ENCODE measurements at places on chromosomes 16 and 17.

DNA sequence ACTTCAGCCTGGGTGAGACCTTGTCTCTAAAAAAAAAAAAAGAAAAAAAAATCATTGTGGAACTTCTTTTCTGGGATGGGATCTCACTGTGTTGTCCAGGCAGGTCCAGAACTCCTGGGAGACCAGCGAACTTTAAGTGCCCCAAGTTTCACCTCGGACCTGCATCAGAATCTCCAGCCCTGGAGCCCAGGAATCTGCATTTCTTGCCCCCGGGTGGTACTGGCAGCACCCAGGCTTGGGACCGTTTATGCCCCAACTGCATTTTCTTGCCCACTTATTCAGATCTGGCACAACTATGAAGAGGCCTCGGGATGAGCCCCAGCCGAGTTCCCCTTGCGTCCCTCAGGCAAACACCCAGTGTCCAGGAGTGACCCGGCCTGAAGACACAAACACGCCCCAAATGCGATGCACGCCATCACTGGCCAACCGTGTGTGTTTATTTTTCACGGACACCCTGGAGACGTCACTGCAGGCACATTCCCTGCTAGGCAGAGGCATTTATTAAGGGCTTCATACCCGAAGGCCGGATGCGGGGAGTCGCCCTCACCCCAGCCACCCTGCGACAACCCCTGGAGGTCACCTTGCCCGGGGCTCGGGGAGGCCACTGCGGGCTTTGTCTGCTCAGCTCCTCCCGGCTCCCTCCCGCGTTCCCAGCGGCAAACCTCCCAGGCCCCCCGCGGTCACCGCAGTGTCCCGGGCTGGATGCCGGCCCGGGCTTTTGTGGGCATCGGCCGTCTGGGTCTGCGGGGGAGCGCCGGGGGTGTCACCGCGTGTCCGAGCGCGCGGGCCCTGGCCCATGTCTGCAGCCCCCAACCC, 684 bp upstream of the SPIRE2 start:
- no peak for DNase-seq

DNA sequence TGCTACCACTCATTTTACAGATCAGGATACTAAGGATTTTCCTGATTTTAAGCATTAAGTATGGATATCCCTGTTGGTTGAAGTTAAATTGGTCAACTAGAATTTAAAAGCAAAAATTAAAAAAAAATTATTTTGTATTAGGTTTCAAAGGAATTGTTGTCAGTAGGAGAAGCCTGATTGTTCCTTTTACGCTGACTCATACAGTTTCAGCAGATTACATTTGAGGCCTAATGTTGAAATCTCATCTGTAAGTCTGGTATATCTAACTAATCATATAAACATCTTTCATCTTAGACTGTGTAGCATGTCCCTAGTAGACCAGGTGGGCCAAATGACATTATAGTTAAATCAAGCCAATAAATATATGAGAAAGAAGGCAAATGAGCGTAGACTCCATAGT, 83.5 kb downstream of the FTO start:
- DNase-seq = no peak

DNA sequence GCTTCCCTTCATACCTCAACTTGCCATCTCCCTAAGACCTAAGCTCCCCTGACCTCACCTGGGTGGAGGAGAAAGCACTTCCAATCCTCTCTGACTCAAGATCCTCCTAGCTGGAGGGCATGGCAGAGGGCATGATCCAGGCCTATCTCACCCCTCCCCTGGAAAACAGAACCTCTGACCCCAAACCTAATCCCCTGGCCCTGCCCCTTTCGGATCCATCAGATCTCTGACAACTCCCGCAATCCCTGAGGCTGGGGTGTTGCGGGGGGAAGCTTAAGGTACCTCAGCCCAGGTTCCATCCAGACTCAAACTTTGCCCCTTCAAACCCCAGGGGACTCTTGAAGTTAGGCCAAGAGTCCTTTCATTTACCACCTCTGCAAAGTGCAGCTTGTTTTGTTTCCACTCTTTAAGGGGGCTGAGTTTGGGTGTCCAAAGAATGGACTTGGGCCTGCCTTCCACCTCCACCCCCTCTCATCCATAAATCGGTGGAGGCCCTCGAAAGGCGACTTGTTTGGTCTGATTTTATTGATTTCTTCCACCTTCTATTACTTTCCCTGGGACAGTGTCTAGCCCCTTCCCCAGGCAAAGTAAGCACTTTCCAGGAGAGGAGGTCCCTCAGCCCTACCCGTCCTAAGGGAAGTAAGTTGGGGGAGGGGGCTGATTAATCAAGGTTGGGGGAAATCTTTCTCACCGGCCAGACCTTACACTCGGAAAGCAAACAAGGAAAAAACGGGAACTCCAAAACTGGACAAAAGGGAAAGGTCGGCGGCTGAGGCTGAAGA, 2.6 kb downstream of the EPOP start:
- DNase-seq = no peak

DNA sequence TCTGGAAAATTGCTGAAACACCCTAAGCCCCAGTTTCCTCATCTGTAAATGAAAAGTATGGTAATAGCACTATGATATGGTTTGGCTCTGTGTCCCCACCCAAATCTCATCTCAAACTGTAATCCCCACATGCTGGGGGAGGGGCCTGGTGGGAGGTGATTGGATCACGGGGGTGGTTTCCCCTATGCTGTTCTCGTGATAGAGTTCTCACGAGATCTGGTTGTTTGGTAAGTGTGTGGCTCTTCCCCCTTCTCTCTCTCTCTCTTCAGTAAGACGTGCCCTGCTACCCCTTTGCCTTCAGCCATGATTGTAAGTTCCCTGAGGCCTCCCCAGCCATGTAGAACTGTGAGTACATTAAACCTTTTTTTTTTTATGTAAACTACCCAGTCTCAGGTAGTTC, 490.7 kb downstream of the TMEM114 start:
- no peak for DNase-seq

DNA sequence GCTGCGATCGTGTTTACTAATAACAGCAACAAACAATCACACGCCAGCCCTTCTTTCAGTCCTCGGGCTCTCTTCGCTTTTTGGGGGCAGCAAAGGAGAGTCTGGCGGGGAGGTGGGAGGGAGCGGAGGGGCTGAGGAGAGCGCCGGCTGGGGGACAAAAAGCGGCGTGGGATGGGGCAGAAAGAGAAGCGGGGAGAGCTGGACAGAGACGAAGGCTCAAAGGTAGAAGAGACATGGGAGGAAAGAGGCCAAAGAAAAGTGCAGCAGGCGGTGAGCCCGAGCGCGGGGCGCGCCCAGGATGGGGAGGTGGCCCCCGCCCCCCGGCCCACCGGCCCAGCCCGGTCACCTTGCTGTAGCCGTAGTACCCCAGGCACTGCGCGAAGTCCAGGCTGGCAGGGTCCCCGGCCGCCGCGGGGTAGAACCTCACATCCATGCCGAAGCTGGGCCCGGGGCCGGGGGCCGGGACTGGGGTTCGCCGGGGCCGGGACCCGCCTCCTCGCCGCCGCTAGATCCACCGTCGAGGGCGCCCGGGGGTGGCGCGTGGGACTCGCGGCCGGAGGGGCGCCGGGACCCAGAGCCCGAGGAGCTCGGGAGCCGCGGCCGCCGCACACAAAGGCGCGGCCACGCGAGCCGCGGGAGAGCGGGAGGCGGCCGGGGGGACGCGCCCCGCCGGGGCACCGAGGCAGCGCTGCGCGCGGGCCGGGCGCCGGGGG, 496 bp downstream of the TOX3 start:
- DNase-seq = no peak

GRCh38 chr16:66406534-66407221, 20.4 kb upstream of the BEAN1 start:
- DNase-seq = peak; percentile 81

DNA sequence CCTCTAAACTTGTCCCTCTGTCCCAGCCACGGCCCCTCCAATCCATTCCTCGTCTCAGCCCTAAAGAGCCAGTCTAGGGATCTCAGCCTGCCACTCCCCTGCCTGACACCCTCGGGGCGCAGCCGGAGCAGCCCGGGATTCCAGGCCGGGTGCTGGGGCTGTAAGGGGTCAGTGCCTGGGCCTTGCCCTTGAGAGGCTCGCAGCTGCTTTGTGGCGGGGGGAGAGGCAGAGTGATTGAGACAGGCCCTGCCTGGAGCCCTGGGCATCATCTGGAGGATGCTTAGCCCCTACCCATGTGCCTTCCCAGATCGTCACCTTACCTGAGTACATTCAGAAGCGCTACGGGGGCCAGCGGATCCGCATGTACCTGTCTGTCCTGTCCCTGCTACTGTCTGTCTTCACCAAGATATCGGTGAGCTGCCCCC, 8.3 kb downstream of the SLC5A10 start:
- no peak for DNase-seq

DNA sequence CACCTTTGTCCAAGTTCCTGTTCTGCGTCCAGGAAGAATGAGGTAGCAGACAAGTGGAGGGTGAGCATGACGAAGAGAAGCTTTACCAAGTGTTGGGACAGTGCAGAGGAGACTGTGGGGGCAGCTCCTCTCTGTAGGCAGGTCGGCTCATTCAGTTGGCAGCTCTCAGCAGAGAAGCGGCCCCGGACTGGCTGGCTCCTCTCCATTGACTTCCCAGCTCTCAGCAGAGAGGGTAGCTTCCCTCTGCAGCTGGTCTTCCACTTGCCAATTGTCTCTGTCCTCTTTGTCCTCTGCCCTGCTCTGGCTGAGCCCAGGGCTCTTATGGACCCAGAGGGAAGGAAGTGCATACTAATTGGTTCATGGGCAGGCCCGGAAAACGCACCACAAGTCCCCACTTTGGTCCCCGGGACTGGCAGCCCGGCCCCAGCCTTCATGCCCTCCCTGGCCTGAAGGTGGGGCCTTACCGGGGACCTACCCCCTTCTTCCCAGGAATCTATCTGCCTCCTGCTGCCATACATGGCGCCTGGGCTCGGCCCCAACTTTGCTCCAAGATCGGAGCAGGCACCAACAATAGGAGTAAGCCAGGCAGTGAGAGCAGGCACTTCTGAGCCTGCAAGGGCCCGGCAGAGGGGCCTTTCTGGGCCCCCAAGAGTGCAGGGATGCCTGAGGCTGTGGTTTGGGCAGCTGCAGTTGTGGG, 10.1 kb downstream of the KCTD5 start:
- no peak for DNase-seq

- DNase-seq = no peak
Measured at GRCh38 chr16:86479419-86479818, 30.9 kb upstream of the FOXF1 start.

DNA sequence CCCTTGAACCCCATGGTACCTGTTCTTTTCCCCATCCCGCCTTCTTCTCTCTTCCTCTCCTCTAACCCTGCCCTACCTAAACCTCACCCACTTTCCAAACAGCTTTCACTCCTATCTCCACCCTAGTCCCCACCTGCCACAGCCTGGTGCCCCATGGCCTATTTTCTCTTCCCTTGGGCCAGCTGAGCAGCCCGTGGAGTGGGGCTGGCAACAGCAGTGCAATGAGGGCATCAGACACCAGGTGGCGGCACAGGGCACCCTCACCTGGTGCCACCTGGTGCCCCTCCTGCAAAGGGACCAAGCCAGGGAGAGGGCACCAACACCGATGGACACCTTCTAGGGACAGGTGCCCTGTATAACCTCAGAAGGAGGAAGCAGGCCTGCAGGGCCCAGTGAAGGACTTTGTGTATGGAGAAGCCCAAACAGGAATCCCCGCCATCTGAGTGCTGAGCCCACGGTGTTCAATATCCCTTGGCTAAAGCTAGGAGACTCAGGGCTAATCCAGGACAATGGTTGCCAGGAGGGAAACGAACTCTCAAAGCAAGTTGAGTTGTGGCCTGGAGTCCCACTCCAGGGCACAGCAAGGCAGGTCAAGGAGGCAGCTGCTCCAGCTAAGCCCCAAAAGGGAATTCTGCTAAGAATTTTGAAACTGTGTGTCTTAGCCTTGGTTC, 4.0 kb upstream of the ABCC3 start:
- peak; percentile 48 for DNase-seq

GRCh38 chr17:63267846-63268245, 178.3 kb downstream of the CYB561 start:
- no peak for DNase-seq

DNA sequence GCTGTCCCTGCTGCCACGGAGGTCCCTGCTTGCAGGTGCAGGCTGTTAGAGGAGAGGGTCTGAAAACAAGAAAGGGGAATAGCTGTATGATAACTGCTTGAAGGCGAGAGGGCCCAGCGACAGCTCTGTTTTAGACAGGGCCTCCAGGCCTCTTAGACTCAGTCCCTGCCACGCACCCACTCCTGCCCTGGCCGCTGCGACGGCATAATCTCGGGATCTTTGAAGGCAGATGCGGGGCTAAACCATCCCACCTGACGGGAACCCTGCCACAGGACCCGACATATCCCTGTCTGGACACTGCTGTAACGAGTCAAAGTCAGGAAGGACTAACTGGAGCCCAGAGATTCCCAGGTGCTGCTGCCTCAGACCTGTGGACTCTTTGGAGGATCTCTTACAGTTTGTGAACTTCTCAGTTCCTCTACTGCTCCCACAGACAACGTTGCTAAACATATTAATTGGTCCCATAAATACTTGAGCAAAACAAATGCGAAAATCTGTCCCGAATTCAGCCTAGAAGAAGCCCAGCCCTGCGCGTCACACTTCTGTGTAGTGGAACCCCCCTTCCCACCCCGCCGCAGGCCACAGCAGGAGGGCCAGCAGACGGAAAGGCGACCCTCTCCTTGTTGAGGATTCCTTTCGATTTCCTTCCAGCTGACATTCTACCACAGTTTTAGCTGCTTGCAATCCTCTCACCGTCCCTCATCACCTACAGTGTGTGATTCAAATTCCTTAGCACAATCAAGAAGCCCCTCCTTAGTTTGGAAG, 998 bp upstream of the TMEM11 start:
- no peak for DNase-seq

GRCh38 chr16:85571563-85571812, 41.6 kb upstream of the GSE1 start:
- DNase-seq = no peak

DNA sequence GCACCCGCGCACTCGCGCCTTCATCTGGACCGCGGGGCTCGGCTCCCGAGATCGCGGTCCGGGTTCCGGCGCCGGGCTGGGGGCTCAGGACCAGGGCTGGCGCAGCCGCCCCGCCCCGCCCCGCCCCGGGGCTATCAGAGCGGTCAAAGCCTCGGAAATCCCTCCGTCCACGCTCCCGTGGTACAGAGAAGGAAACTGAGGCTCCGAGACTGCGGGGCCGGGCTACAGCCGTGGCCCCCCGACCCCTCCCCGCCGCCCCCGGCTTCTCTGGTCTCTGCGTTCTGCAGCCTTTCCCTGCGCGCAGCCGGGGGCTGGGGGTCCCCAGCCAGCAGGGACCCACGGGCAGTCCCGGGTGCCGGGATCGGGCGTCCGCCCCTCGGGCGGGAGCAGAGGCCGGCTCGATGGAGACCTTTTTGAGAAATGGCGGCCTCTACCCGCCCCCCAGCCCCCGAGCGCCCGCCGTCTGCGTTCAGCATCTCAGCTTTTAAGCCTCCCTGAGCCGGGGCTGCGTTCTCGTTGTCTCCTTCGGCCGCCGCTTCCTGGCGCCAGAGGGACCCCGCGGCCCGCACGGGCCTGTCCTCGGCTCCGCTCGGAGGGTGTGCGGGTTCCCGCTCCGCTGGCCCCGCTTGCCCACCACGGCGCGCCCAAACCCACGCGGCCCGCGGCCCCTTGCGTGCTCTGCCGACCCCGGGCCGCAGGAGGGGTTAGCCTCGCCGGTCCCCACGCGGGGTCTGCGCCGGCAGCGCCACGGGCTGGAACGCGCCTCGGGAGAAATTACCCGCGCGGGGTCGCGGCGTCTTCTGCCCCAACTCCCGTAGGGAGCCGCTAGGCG, 1.5 kb upstream of the NPTX1 start:
- no peak for DNase-seq
